ENCODE measurements at places on chromosomes 11 and 22. TPM values are rescaled to one million over a fixed set of nuclear protein-coding genes. Genes with fewer than 3 reads are reported as not detected.

The PPFIBP2 gene
- total RNA-seq = 61.1 TPM

The VEGFB gene
- 33.3 TPM for total RNA-seq

The RANBP1 gene
- total RNA-seq = 178 TPM

The TIMP3 gene
- 69.4 TPM for total RNA-seq

The POU2AF2 gene
- total RNA-seq = not detected

The MMP3 gene
- not detected for total RNA-seq

The CSRP3 gene
- not detected for total RNA-seq

Measured in esophagus squamous epithelium (tissue), 5 donors.